Activated CD8-positive, alpha-beta T cell treated with anti-CD3 and anti-CD28 coated beads, Interleukin-2, amount 10 ng/mL, durations not matched to agents 7 days and 5 days (primary cell): ENCODE measurements at places on chromosomes 5 and 9.
A peak's percentile ranks its signal among the peaks of the same experiment; 100 is the strongest.

DNA sequence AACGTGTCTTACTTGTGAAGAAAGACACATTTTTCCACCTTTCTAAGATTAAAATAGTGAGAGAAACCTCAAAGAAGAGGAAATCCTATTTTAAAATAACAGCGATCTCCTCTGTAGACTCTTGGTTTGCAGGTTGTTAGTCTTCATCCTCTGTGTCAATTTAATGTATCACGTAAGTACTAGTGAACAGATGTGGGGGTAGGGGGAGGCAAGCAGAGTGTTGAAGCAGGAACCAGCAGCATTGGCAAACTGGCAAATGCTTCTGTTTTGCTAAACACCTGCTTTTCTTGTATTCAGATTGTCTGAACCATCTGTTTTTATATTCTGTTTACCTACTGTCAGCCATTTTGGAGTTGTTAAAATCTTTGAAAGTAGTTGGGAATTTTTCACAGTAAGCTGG lies 159.3 kb upstream of the TLX3 start:
- no peaks in the 10 kb centered on the region for H3K4me1 ChIP-seq
- H3K36me3 ChIP-seq = no peaks in the 10 kb centered on the region
- peaks cover 4% of the 10 kb centered on the region for H3K27me3 ChIP-seq
- H3K27ac ChIP-seq = no peak overlapping the region

GRCh38 chr9:116935149-116935897 lies 248.2 kb downstream of the TRIM32 start:
- no peak for DNase-seq
- H3K27ac ChIP-seq = no peak overlapping the region
- no peaks in the 10 kb centered on the region for H3K4me1 ChIP-seq

DNA sequence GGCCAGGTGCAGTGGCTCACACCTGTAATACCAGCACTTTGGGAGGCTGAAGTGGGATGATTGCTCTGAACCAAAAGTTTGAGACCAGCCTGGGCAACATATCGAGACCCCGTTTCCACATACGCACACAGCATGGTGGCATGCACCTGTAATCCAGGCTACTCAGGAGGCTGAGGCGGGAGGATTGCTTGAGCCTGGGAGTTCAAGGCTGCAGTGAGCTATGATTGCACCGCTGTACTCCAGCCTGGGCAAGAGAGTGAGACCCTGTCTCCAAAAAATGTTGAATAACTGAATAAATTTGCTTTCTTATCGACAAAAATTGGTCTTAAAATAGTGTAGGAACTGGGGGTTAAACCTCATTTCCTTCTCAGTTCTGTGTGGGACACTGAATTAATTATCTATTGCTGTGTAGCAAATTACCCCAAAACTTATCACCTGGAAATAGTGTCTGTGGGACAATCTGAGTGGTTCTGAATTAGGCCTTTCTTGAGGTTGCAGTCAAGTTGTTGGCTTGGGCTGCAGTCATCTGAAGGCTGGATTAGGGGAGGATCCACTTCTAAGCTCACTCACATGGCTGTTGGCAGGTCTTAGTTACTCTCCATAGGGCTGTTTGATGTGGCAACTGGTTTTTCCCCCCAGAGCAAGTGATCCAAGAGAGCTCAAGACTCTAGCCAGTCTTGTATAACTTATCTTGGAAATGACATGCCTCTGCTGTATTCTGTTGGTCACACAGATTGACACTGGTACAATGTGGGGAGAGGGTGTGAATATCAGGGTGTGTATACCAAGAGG lies 2.0 kb downstream of the SNX30 start:
- H3K27me3 ChIP-seq = peaks cover under 1% of the 10 kb centered on the region
- no peak overlapping the region for H3K27ac ChIP-seq
- peaks cover 74% of the 10 kb centered on the region for H3K4me1 ChIP-seq
- H3K36me3 ChIP-seq = peaks cover 6% of the 10 kb centered on the region
- H3K4me3 ChIP-seq = peak overlapping the region; percentile 76
- DNase-seq = no peak

DNA sequence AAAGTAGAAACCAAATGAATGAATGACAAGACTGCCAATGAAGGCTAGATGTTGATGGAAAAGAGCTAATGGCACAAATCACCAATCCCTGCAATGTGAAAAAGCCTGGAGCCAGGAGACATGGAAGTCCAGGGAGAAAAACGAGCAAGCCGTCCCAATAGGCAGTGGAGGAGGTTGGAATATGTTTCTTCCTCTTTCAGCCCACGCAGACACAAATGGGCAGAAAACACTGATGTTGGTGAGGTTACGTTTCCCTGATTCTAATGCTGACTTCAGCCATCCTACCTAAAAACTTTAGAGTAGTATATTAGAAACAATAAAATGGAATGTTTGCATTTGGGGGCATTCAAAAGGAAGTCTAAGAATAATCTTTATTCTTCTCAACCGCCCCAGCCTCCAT lies 23.9 kb upstream of the KIF2A start:
- H3K4me1 ChIP-seq = peaks cover 66% of the 10 kb centered on the region
- DNase-seq = no peak
- H3K4me3 ChIP-seq = no peak overlapping the region
- H3K27ac ChIP-seq = no peak overlapping the region
- H3K36me3 ChIP-seq = peaks cover 51% of the 10 kb centered on the region

- H3K4me1 ChIP-seq = no peaks in the 10 kb centered on the region
- DNase-seq = no peak
- H3K36me3 ChIP-seq = no peaks in the 10 kb centered on the region
- H3K4me3 ChIP-seq = no peak overlapping the region
- H3K27me3 ChIP-seq = no peaks in the 10 kb centered on the region
Observed at GRCh38 chr5:163822548-163822947, 317.1 kb downstream of the MAT2B start.

GRCh38 chr9:133769511-133770075 lies 31.4 kb upstream of the SARDH start:
- no peak for DNase-seq
- peaks cover 8% of the 10 kb centered on the region for H3K36me3 ChIP-seq
- H3K27me3 ChIP-seq = no peaks in the 10 kb centered on the region
- no peak overlapping the region for H3K4me3 ChIP-seq
- H3K27ac ChIP-seq = no peak overlapping the region
- no peaks in the 10 kb centered on the region for H3K4me1 ChIP-seq

DNA sequence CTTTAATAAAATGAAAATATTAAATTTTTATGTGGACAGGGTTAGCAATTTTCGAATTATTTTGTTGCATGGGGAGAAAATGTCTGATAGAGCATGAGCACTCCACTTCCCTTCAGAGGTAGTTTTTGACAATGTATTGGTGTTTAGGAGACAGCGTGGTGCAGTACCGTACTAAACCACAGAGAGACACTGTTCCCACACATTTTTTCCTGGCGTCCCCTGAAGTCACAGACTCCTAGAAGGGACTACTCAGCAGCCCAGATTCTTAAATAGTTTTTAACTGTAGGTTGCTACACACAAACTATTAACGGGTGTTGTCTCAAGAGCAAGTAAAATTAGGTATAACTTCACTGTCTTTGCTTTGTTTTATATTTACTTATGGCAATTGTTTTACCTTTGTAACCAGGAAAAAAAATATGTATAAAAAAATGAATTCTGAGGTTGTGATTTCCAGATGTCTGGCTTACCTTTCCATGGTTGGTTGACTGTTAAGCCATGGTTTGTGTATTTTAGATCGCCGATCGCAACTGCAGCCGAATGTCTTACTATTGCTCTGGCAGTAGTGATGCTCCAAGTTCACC lies 171.2 kb downstream of the DOCK8 start:
- peak; percentile 33 for DNase-seq
- H3K4me3 ChIP-seq = no peak overlapping the region
- no peaks in the 10 kb centered on the region for H3K4me1 ChIP-seq
- no peak overlapping the region for H3K27ac ChIP-seq
- H3K27me3 ChIP-seq = no peaks in the 10 kb centered on the region
- peaks cover 73% of the 10 kb centered on the region for H3K36me3 ChIP-seq

GRCh38 chr9:130933114-130934046 lies 5.7 kb downstream of the FIBCD1 start:
- H3K4me3 ChIP-seq = no peak overlapping the region
- H3K27ac ChIP-seq = no peak overlapping the region
- H3K4me1 ChIP-seq = peaks cover 3% of the 10 kb centered on the region
- no peaks in the 10 kb centered on the region for H3K36me3 ChIP-seq

DNA sequence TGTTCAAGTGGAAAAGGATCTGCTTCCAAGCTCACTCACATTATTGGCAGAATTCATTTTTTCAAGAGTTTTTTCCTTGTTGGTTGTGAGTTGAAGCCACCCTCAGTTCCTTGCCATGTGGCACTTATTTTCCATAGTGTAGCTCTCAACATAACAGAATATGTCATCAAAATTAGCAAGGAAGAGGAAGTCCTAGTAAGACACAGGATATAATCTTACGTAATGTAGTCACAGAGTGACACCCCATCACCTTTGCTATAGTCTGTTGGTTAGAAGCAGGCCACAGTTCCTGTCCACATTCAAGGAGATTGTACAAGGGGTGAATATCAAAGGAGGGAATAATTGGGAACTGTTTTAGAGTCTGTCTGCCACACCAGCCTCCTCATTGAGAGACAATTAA lies 15.7 kb downstream of the IRGM start:
- DNase-seq = no peak
- peaks cover 3% of the 10 kb centered on the region for H3K27me3 ChIP-seq
- H3K4me1 ChIP-seq = no peaks in the 10 kb centered on the region
- no peak overlapping the region for H3K4me3 ChIP-seq

- H3K27ac ChIP-seq = peak overlapping the region; percentile 32
- no peaks in the 10 kb centered on the region for H3K27me3 ChIP-seq
- no peak overlapping the region for H3K4me3 ChIP-seq
- peaks cover 30% of the 10 kb centered on the region for H3K4me1 ChIP-seq
Observed at GRCh38 chr9:124354346-124355038, 60.8 kb downstream of the PSMB7 start.

DNA sequence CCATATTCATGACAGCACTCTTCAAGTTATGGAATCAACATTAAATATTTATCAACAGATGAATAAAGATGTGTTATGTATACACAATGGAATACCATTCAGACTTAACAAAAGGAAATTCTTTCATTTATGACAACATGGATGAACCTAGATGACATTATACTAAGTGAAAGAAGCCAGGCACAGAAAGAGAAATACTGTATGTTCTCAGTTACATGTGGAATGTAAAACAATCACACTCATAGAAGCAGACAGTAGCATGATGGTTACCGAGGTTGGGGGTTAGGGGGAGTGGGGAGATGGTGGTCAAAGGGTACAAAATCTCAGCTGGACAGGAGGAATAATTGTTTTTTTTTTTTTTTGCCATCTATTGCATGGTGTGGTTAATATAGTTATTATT lies 431.9 kb downstream of the DMAC1 start:
- peaks cover 2% of the 10 kb centered on the region for H3K27me3 ChIP-seq
- H3K4me1 ChIP-seq = no peaks in the 10 kb centered on the region
- DNase-seq = no peak
- H3K27ac ChIP-seq = no peak overlapping the region

DNA sequence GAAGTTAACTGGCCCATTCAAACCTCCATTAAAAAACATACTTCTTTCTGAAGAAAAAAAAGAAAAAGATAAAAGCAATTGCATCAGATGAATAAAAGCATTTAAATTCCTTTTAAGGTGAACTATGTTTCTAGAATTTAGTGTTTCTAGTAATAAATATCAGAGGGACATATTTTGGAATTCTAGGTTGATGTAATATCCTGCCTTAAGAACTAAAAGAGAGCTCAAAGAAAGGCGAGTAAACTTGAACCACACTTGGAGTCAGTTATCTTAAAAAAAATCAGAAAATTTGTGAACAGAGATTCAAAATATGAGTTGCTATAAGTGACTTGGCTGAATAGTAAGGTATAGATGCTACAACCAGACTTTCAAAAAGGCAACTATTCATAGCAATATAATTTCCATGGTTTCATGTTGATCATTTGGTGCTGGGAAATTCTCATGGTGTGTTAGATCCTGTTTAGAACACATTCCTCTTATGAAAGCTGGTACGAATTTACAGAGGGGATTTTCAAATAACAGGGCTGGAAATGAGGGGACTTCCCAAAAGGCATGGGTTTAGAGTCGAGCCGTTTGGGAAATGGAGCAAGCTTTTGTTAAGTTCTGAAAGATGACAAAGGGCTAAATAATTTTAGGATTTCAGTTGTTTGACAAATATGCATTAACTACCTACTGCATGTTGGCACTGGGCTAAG lies 37.6 kb upstream of the RAI14 start:
- H3K27me3 ChIP-seq = no peaks in the 10 kb centered on the region
- no peaks in the 10 kb centered on the region for H3K36me3 ChIP-seq
- DNase-seq = no peak
- no peak overlapping the region for H3K4me3 ChIP-seq
- H3K27ac ChIP-seq = no peak overlapping the region
- no peaks in the 10 kb centered on the region for H3K4me1 ChIP-seq

DNA sequence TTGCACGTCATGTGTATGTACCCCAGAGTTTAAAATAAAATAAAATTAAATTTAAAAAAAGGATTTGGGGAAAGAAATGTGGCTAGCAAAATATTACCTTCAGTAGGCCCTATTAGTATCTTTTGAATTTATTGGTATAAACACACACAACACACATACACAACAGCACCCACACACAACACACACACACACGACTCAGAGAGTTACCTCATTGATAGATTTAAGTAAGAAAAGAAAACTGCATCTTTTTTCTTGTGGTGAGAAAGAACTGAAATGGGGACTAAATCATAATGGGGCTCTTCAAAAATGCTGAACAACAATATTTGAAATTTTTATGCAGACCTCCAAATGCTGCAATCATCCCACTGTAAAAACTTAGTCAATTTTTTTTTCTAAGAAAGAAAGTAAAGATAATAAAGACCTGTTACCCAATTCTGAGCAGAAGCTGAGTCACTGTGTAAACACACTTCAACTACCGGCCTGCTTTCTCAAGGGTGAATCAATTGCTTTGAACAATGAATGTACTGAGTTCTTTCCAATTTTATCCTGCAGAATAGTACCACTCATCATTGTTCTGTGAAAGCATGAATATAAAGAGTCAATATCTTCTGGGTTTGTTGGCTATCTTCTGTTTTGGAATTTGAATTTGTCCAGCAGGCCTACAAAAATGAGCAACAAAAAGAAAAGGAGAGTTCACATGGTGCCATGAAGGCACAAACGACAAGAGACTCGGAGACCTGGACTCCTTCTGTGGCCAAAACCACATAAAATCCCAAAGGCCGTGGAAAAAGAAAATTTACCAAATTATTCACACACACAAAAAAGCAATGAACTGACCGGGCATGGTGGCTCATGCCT lies 57.9 kb upstream of the CCNG1 start:
- H3K27ac ChIP-seq = no peak overlapping the region
- no peaks in the 10 kb centered on the region for H3K4me1 ChIP-seq
- H3K36me3 ChIP-seq = no peaks in the 10 kb centered on the region
- H3K4me3 ChIP-seq = no peak overlapping the region
- DNase-seq = no peak
- no peaks in the 10 kb centered on the region for H3K27me3 ChIP-seq

GRCh38 chr9:130090915-130091314 lies 37.2 kb downstream of the GPR107 start:
- peaks cover 51% of the 10 kb centered on the region for H3K36me3 ChIP-seq
- no peak for DNase-seq
- no peak overlapping the region for H3K27ac ChIP-seq
- H3K4me1 ChIP-seq = peaks cover 12% of the 10 kb centered on the region

GRCh38 chr9:95127249-95128176 lies 190.0 kb downstream of the FANCC start:
- H3K27ac ChIP-seq = no peak overlapping the region
- H3K27me3 ChIP-seq = no peaks in the 10 kb centered on the region
- H3K36me3 ChIP-seq = no peaks in the 10 kb centered on the region
- no peaks in the 10 kb centered on the region for H3K4me1 ChIP-seq
- DNase-seq = peak; percentile 79
- H3K4me3 ChIP-seq = no peak overlapping the region

GRCh38 chr5:67305913-67306710 lies 109.5 kb upstream of the CD180 start:
- H3K4me3 ChIP-seq = no peak overlapping the region
- H3K27ac ChIP-seq = no peak overlapping the region
- no peak for DNase-seq
- peaks cover 13% of the 10 kb centered on the region for H3K4me1 ChIP-seq
- no peaks in the 10 kb centered on the region for H3K27me3 ChIP-seq
- no peaks in the 10 kb centered on the region for H3K36me3 ChIP-seq
